Activated CD4-positive, alpha-beta T cell treated with anti-CD3 and anti-CD28 coated beads, Interleukin-2, amount 50 U/mL, for 24 hours (primary cell): ENCODE measurements at places on chromosomes 4 and X.

- DNase-seq: no peak
Observed at GRCh38 chr4:184937745-184938144, 80.5 kb upstream of the HELT start.

DNA sequence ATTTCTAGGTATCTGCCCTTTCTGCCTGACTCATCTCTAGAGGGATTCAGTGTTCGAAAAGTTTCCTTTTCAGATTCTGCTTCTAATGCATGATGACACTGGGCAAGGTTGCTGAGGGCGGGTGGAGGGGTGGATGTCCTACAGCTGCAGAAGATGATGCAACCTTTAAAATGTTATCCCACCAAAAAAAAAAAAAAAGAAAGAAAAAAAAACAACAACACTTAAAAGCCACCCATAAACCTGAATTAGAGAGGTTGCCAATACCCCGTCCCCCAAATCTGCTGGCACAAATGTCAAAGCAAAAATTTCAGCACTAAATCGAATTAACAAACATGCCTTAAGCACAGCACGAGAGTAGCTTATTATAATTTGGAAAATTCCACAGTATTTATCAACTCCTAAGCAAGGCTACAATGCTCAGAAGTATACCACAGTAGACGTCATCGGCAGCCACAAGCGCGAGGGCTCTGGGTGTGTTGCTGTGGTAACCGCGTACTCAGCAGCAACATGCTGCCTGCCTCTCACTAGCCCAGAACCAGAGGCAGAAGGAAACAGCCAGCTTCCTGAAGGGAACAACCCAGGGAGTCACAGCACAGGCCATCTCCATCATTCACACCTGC lies 167.5 kb upstream of the MAP3K15 start:
- DNase-seq: peak; percentile 53

DNA sequence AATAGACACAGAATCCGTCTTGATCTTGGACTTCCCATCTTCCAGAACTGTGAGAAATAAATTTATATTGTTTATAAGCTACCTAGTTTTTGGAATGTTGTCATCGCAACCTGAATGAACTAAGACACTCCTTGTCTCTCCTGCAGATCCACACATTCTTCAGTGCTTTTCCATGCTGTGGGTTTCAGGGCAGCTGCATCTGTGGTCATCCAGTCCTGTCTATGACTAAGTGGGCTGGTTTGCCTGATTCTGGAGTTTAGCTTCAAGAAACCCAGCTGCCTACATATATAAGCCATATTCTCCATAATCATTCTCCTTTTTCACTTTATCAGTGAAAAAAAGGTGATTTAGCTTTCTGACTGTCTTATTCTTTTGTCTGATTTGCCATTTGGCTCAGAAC lies 170.3 kb upstream of the KIT start:
- no peak for DNase-seq

- DNase-seq: no peak
Observed at GRCh38 chr4:87849612-87850011, 16.8 kb downstream of the MEPE start.

GRCh38 chr4:151358266-151358665 lies 32.9 kb upstream of the SH3D19 start:
- DNase-seq: no peak

GRCh38 chr4:163949976-163950601 lies 455.6 kb downstream of the TMA16 start:
- DNase-seq: no peak

- no peak for DNase-seq
Observed at GRCh38 chrX:85569096-85569495, 189.6 kb upstream of the POF1B start.

DNA sequence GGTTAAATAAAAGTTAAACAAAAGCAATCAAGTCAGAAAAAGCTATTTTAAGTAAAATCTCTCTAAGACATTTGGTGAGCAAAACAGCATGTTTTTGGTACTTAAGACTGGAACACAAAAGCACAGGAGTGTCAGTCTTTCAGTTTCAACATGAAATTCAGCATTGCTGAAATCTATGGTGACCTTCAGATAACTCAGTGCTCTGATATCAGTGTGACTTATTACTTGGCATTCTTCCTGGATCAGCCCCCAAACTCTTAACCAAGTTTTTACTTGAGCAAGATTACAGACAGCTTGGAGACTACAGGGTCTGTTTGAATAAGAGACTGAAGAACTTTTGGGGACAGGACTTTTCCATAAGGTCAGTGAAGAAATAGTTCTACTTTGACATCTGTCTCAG lies 437.2 kb downstream of the RAPGEF2 start:
- DNase-seq: no peak

DNA sequence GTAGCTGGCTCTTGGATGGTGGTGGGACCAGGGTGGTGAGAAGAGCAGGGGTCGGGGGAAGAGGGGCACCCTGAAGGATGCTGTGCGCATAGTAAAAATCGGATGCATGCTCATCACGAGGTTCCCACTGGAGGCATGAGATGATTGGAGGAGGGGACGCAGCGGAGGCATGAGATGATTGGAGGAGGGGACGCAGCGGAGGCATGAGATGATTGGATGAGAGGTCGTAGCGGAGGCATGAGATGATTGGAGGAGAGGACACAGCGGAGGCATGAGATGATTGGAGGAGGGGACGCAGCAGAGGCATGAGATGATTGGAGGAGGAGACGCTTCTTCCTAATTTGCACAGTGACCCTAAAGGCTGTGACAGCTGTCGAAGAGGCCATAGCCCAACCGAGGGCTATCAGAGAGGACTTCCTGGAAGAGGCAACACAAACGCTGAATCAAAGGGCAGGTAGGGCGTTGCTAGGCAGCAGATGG lies 106.7 kb downstream of the ADRA2C start:
- no peak for DNase-seq

DNA sequence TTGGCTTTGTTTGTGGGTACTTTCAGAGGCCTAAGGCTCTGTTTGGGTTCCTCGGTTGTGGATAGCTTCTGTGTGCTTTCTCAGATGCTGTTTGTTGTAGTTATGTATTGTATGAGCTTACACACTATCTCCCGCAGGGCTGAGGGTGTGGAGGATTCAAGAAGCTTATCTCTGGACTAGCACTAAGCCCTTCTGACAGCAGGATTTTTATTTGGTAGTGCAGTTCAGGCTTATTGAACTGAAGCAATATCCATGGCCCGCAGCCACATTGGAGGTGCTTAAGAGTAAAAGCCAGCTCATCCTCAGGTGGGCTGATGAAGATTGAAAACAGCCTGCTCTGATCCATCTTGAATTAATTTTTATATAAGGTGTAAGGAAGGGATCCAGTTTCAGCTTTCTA lies 128.2 kb downstream of the RASGEF1B start:
- DNase-seq: no peak

GRCh38 chr4:61992351-61992750 lies 792.2 kb downstream of the ADGRL3 start:
- DNase-seq: no peak

DNA sequence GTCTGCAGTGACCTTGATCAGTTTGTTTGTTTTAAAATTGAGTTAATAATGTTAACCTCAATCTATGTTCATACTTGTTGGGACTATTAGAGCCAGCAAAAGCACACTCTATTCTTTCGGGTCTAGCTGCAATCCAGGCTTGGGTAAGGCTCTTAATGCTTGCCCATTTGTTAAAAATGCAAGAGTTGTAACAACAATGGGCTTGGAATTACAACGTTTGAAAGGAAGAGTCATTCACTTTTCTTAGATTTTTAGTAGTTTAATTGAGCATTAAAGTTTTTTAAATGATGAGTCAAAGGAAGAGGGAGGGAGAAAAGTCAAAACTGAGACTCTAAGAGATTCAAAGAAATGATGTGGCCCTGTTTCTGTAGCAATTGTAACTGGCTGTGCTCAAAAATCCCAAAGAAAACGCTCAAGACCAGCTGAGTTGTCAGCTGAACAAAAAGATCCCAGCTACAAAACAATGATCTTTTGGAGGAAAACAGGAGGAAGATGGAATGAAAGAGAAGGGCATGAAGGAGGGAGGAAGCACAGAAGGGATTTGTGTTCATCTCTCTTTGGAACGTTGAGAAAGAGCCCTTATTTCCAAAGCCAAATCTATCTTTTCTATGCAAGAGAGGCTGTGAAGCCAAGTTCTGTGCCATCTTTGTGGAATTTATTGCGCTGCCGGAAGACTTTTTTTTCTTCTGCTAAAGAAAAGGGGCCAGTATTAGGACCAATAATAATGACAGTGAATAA lies 5.5 kb downstream of the SCD5 start:
- DNase-seq: no peak

DNA sequence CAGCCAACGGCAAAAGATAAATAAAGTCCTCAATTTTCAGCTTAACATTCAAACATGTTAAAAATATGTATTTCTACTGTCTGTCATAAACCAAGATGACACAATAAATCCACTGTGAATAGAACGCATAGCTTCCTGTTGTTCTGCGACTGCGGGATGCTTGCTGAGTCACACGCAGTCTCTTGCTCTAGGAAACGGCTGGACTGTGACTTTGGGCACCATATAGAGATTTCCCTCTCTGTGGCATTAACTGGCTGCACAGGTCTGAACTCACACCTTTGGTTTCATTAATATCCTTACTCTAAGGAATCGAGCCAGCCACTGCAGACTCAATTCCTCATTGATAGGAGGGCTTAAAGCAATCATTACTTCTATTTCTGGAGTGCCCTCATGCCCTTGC lies 8.4 kb downstream of the BEND4 start:
- no peak for DNase-seq

DNA sequence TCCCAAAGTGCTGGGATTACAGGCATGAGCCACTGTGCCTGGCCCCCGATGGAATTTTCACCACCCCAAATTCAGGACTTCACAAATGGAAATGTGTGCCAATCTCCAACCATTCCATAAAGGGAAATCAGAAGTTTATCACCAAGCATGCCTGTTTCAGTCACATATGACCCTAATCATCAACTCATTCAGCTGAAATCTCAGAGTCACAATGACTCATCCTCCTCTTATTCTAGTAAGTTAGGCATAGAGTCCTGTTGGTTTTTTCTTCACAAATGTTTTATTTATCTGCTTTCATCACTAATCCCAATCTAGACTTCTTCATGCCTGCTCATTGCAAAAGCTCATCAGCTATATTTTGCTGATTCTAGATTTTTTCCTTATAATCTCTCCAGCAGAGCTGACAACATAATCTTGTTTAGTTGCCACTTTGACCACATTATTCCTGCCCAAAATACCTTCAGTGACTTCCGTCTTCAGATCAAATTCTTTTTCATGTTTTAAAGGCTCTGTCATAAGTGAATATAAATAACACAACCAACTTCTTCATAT lies 83.3 kb downstream of the SLC7A11 start:
- no peak for DNase-seq

GRCh38 chr4:122827258-122827878 lies 737 bp downstream of the FGF2 start:
- DNase-seq: peak; percentile 6

DNA sequence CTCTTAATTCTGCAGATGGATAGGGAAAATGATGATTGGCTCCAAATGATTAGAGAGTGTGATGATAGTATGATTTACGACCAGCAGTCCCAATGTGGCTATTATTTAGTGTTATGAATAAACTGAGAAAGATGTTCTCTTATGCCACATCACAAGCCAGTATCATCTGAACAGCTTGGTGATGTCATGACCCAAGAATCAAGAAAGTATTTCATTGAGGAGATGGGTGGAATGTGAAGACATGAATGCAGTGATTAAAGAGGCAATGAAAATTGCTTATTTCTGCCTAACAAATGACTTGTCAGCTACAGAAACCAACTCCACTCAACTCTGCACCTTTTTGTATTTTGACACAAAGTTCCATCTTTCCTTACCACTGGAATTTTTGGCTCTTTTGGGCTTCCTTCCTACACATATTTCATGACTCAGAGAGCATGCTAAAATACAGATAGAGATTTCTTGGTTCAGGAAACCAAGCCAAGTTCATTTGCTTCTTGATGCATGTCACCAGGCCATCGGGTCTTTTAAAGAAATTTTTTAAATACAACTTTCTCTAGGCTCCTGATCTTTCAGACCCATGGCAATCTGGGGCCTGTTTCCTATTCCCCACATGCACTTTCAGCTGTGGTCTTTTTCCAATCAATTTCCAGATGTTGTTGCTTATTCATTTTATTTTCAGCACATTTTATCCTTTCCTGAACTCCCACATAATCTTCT lies 174.2 kb downstream of the HHIP start:
- no peak for DNase-seq

GRCh38 chr4:52838729-52839586 lies 23.2 kb upstream of the RASL11B start:
- DNase-seq: no peak

GRCh38 chr4:183241721-183242151 lies 78.3 kb downstream of the CLDN22 start:
- DNase-seq: no peak

DNA sequence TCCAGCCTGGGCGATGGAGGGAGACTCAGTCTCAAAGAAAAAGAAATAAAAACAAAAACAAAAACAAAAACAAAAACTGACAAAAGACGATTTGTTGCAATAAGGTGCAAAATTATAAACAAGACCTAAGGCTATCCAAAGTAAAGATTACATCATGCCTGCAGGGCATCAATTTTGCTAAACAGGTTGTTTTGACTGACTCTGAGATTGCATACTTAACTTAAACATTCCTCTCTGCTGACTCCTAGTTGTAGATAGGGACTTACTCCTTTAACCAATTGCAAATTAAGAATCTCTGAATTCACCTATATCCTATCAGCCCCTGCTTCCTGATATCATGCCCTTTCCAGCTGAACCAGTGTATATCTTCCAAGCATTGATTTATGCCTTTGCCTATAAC lies 2687.3 kb downstream of the PCDH7 start:
- no peak for DNase-seq

DNA sequence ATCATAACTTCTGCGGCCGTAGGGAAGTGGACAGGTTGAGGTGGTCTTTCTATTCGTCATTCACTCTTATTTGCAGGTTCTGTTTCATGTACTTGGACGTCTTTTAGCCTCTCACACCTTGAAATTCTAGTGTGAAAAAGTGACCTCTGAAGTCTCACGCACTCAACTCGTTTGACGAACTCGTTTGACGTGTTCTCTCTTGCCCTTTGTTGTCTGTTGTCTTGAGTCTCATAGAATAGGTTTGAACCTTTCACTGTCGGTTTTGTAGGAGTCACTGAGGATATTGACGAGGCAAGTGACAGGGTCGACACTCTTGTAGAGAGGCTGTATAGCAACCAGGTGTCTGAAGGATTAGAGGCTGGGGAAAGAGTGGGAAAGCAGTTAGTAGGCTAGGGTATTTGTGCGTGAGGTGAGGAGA lies 1.1 kb upstream of the PGRMC2 start:
- DNase-seq: peak; percentile 20

- no peak for DNase-seq
Observed at GRCh38 chr4:141350122-141350905, 129.6 kb downstream of the ZNF330 start.

GRCh38 chr4:118947095-118947494 lies 58.4 kb downstream of the SYNPO2 start:
- no peak for DNase-seq

GRCh38 chrX:75156531-75156945 lies 455 bp upstream of the ABCB7 start:
- DNase-seq: no peak

GRCh38 chr4:141643557-141643956 lies 7.2 kb downstream of the IL15 start:
- no peak for DNase-seq

- DNase-seq: no peak
Observed at GRCh38 chrX:49072712-49073095, 1.1 kb downstream of the PRAF2 start.

- DNase-seq: no peak
Observed at GRCh38 chr4:23822181-23822580, 67.7 kb downstream of the PPARGC1A start.
